ENCODE measurements at places on chromosomes 11 and 22.
A peak's percentile ranks its signal among the peaks of the same experiment; 100 is the strongest.

- no peak for DNase-seq
Observed at GRCh38 chr11:1218788-1219445, 3.9 kb upstream of the MUC5B start.

DNA sequence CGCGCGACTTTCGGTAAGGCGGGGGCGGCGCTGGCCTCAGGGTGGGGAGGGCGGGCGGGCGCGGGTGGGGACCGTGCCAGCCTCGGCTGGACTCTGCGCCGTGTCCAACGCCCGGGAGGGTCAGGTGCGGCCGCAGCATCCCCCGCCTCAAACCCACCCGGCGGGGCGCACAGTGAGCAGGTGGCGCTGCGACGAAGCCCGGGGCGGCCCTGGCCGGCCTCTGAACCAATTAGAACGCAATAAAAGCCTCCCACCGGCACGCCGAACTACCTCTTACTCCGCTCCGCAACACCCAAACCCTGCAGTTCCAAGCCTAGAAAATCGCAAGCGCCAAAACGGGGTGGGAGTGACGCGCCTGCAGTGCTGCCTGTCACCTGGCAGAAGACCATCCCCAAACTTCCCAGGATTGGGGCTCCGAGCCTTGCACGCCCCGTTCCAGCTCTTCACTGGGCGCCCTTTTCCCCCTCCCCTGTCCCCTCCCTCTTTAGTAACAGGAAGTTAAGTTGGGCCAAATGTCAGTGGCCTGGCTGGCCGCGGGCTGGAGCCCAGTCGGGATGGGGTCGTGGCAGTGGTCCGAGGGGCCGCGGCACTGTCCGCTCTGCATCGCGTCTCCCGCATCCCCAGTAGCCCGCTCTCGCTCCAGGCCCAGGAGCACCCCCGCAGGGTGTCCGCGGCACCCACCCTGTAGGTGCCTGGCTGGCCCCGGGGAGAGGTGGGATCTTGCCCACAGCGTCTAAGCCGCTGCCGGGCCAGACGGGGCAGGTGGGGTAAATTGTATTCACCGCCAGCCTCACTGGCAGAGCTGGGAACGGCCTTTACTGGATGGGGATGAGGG is 541 bp downstream of the MICAL2 start:
- peak; percentile 61 for DNase-seq

DNA sequence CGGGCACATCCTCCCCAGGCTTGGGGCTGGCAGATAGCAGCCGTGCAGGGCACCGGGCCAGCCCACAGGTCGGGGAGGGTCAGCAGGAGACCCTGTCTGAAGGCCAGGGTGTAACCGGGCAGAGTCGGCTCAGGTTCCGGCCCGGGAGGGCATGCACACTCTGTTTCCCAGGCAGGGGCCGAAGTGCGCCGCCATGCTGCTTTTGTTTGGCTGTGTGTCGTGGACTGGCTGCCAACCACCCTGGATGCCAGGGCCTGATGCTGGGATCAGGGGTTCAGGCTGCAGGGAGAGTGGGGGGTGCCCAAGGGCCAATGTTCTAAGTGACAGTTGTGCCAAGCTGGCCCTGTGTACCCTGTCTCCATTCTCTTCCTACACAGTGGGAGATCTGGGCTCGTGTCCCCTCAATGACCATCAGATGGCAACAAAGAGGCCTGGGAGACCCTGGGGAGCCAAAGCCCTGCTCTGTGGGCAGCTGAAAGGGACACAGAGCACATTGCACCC is 120.9 kb upstream of the B3GAT1 start:
- no peak for DNase-seq

GRCh38 chr11:108803776-108804175 is 138.9 kb downstream of the DDX10 start:
- DNase-seq = no peak

DNA sequence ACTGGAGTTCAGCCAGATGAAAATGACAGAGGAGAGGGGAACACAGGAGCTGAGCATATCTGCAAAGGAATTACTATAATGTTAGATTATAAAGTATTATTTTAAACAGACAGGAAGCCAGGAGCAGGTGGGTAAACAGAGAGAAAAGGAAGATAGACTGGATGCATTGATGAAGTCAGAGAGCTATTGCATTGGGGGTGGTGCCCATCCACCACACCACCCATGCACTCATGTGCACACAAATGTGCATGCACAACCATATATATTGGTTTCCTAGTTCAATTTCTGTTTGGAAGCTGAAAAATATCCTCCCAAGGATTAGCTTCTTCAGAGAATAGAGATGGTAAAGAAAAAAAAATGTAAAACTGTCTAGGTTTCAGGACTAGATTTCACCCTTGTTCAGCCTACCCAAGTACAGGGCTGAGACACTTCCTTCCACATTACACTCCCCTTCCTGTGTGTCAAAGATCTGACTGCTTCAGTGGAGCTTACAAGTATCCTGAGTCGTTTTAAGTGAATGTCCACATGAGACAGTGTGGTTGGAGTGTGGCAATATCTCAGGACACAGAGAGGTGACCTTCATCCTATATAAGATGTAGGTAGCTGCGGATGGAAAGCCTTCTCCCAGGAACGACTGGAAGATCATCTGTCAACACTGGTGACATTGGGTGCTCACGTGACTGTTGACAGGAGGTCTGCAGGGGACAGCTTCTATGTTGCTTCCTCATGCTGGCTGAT is 12.2 kb upstream of the SMPD1 start:
- DNase-seq = peak; percentile 67

GRCh38 chr11:61494381-61494961 is 14.1 kb upstream of the LRRC10B start:
- no peak for DNase-seq

DNA sequence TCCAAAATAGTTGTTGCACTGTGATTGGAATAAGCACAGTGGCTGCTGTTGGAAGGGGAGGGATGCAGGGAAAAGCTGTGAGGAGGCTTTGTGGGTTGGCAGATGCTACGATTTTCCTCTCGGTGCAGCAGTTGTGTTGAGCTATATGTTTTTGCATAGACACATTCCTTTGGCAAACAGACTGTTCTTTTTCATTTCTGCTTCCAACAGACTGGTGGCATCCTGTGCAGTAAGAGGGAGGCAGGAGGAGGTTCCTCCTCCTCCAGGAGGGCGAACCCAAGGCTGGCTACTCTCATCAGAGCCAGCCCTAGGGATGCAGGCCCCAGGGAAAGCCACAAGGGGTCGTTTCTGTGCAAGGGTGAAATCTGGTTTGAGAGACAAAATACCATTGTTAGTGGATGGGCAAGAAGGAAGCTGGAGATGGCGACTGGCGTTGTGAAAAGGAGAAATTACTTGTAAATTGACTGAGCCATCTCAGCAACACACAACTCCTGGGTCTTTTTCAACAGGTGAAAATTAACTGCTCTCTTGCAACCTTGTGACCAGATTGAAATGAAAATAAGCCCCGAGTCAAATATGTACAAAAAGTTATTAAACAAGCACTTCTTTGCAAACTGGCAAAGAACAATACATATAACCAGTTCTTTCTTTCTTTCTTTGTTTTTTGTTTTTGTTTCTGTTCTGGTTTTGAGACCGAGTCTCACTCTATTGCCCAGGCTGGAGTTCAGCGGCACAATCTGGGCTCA is 26.5 kb upstream of the UBASH3B start:
- peak; percentile 90 for DNase-seq

DNA sequence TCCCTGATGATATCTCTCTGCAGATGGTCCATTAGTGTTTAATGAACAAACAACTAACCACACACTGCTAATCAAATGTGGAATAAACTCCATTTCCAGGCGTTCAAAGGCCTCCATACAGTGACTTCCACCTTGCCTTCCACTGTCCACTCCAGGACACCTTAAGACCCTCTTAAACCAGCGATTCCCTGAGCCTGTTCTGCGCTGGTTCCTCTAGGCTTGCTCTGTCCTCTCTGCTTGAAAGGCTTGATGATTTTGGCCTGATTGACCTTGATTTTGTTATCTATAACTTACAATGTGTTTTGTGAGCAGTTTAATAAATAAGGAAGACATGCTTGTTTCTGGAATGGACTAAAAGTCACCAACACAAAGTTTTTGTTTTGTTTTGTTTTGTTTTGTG is 12.0 kb downstream of the OVCH2 start:
- DNase-seq = no peak

DNA sequence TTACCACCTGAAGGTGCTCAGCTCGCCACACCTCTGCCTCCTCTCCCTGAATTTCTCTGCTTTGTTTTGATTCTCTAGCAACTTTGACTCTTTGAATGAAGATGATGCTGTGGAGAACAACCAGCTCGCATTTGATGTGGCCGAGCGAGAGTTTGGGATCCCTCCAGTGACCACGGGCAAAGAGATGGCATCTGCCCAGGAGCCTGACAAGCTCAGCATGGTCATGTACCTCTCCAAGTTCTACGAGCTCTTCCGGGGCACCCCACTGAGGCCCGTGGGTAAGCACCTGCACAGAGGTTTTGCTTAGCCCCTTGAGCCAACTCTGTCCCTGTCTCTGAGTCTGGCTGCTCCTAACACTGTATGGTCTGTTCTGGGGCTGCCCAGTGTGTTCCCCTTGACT is 115.7 kb downstream of the MICAL2 start:
- no peak for DNase-seq

GRCh38 chr22:46430961-46431838 is 95.7 kb downstream of the TRMU start:
- no peak for DNase-seq

DNA sequence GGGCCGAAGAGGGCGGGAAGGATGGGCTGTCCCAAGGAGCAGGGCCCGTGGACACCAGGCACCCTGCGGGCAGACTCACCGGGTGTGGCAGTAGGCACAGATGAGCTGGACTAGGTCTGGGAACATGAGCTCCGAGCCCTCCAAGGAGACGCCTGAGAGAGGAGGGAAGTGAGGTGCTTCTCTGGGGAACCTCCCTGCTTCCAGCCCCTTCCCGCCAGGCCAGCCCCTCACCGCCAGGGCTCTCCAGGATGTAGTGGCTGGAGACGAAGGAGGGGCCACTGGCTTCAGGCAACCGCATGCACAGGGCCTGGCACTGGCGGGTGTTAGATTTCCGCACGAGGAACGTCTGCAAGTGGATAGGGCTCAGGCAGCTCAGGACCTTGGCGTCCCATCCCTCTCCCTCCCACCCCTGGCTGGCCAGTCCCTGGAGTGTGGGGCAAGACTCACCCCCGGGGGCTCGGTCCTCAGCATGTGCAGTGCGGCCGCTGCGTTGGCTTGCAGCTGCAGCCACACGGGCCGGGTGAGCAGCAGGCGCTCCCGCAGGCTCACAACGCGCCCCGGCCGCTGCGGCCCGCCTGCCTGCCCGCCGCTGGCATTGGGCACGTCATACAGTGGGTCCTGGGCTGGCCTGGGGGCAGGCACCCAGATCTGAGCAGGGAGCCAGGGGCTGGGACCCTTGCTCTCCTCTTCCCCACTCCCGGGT is 552 bp downstream of the RIN1 start:
- peak; percentile 37 for DNase-seq

- DNase-seq = no peak
Observed at GRCh38 chr11:11211186-11211585, 141.9 kb downstream of the CSNK2A3 start.

- no peak for DNase-seq
Observed at GRCh38 chr22:22716136-22716665, 71.8 kb downstream of the GGTLC2 start.

DNA sequence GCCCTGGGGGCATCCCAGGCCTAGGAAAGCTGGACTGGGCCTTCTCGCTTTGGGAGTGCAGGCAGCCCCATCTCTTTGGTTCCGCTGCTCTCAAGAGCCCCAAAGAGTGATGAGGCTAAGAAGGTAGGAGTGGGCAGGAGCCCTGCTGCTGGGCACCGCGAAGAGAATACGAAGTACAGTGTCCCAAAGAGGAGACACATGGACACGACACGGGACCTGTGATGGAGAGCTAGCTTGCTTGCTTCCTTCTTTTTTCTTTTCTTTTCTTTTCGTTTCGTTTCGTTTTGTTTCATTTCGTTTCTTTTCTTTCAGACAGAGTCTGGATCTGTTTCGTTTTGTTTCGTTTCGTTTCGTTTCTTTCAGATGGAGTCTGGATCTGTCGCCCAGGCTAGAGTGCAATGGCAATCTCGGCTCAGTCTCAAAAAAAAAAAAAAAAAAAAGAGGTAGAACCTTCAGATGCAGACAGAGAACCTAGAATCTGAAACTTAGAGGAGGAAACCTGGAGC is 10.6 kb downstream of the MGAT3 start:
- DNase-seq = no peak
